Germinal center (tissue), 1 donor: ENCODE measurements at places on chromosomes 7 and 10.

GRCh38 chr7:135943134-135943879 lies 33.9 kb downstream of the MTPN start:
- no peak for DNase-seq

DNA sequence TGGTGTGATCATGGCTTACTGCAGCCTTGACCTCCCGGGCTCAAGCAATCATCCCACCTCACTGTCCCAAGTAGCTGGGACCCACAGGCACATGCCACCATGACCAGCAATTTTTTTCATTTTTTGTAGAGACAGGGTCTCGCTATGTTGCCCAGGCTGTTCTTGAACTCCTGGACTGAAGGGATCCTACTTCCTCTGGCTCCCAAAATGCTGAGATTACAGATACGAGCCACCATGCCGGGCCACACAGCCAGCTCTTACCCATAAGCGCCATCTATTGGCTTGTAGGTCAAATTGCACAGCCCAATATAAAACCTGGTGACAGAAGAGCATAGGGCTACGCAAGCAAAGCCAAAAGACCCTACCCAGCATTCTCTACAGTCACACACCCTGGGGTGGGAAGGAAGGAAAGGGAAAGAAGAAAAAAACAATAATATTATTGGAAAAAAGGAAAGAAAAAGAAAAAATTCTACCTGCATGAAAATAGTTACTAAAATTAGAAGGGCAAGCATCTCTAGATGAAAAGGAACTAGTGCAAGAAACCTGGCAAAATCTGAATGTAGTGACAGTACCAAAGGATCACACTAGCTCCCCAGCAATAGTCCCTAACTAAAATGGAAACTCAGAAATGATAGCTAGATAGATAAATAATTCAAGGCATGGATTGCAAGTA lies 29.4 kb upstream of the AMPH start:
- DNase-seq = peak; percentile 23

DNA sequence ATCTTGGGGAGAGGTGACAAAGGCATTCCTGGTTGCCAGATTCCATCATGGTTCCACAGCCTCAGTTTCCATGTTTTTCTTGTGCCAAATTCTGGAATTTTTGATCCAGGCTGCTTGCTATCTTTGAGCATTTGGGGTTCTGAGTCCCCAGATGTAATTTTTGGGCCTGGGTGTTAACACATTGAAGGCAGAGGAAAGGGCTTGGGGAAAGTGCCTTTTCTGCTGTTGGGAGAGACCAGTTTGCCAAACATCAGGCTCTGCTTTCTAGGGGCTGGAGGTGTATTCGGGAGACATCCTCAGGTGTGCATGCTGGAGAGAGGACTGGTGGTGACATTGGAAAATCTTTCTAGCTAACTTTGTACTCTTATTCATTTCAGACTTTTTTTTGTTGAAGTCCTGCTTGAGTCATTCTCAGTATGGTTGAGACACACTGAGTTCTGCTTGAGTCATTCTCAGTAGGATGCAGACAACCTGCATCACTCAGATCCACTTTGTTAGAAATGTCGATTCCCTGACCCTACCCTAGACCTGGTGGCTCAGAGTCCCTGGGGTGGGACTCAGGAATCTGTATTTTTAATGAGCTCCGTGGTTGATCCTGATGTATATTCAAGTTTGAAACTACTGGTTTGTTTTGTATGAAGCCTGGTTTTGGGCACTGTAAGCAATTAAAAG lies 101.0 kb downstream of the LRMDA start:
- DNase-seq = no peak

DNA sequence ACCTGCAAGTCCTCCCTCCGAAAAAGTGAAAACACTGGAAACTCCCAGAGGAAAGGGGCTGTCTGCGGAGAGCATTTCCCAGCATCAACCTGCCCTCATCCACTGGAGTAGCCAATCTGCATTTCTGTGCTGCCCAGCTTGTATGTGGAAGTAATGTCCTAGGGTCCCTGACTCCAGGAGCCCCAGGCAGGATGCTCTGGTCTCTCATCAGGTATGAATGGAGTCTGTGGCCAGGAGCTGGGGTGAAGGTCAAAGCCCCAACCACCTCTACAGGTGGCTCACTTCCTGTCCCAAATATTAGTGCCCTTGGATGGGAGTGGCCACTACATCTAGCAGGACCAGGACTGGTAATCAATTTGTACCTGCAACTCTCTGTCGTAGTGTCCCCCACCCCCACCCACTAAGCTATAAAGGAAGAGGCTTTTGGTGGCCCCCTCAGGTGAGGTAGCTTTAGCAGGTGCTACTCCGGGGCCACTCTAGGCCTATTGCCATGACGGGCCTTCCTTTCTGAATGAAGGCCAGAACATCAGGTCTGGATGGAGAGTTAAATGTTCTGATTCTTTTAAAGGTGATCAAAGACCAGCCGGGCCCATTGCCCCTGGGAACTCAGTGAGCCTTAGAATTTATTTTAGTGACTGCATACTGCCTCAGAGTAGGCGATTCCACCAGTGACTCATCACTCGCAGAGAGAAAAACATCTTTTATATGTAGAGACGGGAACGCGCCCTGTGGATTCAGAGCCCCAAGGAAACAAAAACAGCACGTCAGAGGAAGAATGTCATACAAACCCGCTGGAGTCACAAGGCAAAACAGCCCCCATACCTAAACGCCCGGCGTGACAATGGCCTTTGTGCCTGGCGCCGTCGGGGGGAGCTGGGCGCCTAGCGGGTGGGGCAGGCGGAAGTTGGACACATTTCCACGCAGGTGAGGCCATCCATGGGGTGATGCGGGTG lies 13.0 kb downstream of the EN2 start:
- no peak for DNase-seq

- DNase-seq = peak; percentile 47
These were observed 268.9 kb downstream of the ADK start for GRCh38 chr10:74419958-74420375.

GRCh38 chr10:61901829-61902444 lies 438 bp downstream of the ARID5B start:
- DNase-seq = peak; percentile 26

GRCh38 chr10:56844978-56845529 lies 484.0 kb upstream of the ZWINT start:
- DNase-seq = no peak

DNA sequence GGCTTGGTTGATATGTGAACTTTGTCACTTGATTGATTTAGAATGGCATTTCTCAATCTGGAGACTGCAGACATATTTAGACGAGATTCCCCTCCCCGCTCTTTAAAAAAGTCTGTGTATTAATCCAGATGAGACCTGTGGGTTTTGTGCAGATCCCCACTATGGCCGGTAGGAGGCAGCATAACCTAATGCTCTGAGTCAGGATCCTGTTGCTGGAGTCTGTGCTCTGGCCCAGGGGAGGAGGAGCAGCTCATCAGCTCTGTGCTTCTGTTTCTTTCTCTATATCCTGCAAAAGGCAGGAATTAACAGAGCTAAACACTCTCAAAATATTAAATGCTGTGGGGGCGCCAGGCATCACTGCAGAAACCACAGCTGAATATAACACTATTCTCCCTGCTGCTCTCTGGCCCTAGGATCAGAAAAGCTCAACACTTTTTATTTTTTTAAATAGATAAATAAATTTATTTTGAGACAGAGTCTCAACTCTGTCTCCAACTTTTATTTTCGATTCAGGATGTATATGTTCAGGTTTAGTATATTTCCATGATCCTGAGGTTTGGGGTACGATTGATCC lies 23.9 kb upstream of the SEPHS1 start:
- peak; percentile 79 for DNase-seq

GRCh38 chr10:6300106-6300783 lies 97.5 kb downstream of the PFKFB3 start:
- peak; percentile 64 for DNase-seq

- no peak for DNase-seq
These were observed 4.9 kb upstream of the SRI start for GRCh38 chr7:88224601-88225275.

DNA sequence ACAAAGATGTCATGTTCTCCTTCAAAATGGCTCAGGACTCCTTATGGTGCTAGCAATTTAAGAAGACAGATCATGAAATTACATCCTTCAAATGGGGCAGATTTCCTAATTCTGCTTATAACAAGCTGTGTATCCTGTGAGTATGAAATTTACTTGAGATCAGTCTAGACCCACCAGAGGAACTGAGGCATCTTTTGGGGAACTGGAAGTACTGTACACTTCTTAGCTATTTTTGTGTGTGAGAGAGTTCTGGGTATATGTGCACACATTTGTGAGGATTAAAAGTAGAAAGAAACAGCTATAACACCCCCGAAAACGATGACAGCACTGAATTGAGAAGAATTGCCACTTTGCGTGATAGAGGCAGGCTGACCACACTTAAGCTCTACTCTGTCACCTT lies 187.0 kb upstream of the CCDC6 start:
- no peak for DNase-seq

- DNase-seq = no peak
These were observed 28.7 kb downstream of the SLC29A3 start for GRCh38 chr10:71347587-71348395.

DNA sequence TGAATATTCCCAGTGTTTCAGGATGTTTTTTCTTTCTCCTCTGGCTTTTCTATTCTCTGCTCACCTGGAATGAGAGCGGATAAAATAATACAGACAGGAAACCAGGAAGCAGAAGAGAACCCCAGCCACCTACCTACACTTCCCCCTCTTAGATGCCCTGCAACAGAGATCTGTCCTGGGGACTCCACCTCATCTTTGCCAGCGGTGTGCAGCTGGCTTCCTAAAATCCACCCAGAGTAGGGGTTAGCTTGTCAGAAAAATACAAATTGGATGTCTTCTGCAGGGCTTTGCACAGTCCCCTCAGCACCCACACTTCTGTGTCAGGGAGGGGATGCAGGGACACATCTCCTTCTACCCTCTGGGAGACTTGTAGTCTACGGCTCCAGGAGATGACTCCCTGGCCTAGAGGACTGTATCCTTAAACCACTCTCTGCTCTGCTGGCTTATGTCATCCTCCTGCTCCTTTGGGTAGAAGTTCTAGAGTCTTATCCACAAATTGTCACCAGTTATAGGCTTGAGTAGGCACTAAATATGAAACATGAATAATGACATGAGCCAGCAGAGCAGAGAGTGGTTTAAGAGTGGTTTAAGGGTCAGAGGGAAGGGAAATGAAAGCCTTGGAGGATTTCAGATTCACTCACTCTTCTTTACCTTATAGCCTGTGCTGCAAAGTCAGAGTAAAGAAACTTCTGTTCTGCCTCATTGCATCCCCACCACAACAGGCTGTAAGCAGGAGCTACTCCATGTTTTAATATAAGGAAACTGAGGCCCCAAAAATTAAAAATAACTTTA lies 749.4 kb downstream of the AUTS2 start:
- DNase-seq = no peak

GRCh38 chr10:122236690-122237306 lies 34.3 kb upstream of the BTBD16 start:
- no peak for DNase-seq

DNA sequence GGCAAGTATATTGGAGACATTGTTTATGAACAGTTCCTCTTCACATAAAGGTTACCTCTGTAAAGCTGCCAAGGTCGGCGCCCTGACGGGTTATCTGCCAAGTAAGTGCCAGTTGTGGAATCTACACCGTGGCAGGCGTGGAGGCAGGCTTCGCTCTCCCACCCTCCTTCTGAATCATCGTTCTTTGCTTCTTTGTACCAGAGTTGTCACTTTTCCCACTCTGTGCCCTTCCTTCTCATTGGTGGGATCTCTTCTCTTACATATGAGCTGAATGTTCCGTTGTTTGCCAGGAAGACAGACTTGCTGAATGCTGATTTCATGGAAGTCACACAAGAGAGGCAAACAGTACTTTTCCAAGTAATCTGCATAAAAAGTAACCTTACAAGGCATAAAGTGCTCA lies 40.6 kb upstream of the PTPRZ1 start:
- DNase-seq = no peak
